Hindlimb muscle (tissue), 1 donor: ENCODE measurements at places on chromosomes 2 and 18.

DNA sequence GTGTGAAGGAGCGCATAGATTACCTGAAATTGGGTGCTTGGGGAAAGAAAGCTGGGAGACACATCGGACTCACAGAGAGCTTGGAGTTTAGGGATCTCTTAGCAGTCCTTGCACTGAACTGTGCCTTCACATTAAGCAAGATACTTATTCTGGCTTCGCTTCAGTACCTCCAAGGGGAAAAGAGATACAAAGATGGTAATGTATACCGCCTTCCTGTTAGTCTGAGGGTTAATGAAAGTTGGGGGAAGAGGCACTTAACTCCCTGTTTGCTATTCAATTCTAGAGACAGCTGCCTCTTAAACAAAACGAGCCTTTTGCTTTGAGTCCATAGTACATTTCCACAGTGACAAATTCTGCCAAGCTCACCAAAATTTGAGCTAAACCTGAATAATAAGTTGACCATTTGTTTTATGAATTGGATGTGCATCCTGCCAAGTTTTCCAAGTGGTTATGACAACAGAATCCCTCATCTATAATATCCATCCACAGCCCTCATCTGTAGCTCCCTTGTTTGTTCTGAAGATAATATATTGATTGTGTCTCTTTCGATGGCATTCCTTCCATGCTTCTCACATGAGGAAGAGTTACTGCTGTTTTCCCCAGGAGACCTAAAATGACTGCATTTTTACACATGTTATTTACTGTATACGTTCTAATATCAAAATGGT lies 287.1 kb upstream of the ATP5MC3 start:
- no peak for DNase-seq

- DNase-seq = no peak
Observed at GRCh38 chr18:23871410-23871809, 143.1 kb upstream of the TTC39C start.

DNA sequence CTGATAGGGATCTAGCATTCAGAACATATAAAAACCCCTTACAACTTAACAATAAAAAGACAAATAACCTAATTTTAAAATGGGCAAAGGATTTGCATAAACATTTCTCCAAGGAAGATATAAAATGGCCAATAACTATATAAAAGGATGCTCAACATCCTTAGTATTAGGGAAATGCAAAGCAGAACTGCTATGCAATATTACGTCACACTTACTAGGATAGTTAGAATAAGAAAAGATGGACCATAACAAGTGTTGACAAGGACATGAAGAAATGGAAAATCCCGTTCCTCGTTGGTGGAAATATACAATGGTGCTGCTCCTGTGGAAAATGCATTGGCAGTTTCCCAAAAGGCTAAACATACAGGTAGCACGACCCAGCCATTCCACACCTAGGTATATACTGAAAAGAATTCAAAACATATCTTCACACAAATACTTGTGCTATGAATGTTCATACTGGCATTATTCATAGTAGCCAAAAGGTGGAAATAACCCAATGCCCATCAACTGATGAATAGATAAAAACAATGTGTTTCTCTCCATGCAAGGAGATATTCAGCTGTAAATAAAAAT lies 48.2 kb upstream of the REV1 start:
- no peak for DNase-seq

DNA sequence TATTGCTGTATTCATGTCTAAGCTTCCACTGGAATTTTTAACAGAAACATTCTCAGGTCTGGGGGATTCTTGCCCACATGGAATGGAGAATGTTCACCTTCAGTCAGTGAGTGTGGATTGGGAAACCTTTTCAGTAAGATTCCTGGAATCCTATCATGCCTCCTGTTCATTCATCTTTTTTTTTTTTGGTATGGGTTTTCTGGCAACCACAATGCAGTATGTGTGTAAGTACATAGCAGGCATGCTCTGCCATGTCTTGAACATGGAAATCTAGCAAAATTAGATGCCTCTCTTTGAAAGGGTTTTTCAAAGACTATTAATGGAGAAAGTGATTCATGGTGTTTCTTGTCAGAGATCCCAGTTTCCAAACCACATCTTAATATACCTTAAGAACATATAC lies 176.5 kb downstream of the LTBP1 start:
- DNase-seq = no peak

- no peak for DNase-seq
Observed at GRCh38 chr2:116820986-116821385, 993.5 kb upstream of the DDX18 start.

DNA sequence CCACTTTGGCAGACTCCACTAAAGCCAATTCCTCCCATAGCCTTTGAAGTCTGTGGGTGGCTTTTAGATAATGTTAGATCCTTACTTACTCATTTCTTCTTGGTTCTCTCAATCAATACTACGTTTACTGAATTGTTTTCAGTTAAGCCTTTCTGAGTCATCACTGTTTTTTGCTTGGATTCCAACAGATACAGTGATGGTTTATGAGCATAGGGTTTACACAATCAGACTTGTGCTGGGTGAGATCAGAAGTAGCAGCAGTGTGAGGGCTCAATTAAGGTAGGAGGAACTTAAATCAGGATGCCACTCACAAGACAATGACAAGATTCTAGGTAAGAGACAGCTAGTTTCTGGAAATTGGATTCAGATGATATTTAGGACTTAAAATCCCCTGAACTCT lies 297.7 kb upstream of the DOK6 start:
- DNase-seq = no peak

DNA sequence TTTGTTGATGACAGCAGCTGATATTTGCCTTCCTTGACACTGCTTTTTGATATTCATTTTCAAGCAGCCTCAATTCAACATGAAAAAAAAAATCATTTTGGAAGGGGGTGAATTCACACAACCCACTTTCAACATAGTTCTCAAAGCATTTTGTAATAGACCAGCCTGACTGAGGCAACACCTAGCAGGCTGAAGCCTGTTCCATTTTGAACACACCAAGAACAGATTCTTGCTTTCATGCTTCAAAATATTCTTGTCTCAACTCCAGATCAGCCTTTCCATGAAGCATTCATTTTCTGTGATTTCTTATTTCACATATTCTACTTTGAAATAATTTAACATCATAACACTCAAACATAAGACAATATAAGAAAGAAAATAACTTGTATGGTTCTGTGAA lies 812.6 kb upstream of the POU3F3 start:
- DNase-seq = no peak

GRCh38 chr18:46915800-46916550 lies 1.3 kb downstream of the PIAS2 start:
- no peak for DNase-seq

DNA sequence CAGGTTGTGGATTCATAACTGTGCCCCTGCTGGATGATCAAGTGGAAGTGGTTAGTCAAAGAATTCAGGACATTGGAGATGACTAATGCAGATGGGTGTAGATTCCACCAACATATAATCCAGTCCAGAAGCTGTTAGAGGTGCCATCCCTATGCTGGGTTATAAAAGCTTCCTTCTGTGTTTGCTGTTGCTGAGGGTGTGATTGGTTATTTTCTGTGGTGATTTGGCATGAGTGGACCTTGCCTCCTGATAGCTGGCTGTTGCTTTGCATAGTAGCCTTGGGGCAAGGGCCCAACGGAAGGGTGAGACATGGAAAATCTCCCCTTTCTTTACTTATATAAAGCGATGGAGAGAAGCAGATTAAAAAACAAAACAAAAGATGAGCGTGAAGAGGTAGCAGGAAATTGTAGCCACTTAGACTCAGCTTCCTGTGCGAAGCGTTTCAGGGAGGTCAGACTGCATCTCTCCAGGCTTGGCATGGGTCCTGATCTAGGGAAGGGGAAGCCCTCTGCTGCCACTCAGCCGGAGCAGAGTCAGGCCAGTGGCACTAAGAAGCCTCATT lies 190.4 kb downstream of the FMNL2 start:
- no peak for DNase-seq

- no peak for DNase-seq
Observed at GRCh38 chr2:121907928-121908327, 152.5 kb downstream of the TSN start.

DNA sequence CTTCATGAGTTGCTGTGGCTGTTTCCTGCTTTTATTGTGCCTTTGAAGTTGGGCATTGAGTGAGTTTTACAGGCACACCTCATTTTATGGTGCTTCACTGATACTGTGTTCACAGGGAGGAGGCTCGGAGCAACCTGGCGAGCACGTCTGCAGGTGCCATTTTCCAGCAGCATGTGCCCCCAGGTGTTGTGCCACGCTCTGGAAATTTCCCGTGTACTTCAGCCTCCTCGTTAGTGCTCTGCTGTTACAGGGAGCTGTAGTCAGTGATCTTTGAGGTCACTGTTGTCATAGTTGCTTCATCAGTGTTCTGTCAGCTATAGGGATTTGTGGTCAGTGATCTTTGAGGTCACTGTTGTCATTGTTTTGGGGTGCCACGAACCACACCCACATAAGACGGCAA lies 20.1 kb downstream of the CTDP1 start:
- DNase-seq = no peak

DNA sequence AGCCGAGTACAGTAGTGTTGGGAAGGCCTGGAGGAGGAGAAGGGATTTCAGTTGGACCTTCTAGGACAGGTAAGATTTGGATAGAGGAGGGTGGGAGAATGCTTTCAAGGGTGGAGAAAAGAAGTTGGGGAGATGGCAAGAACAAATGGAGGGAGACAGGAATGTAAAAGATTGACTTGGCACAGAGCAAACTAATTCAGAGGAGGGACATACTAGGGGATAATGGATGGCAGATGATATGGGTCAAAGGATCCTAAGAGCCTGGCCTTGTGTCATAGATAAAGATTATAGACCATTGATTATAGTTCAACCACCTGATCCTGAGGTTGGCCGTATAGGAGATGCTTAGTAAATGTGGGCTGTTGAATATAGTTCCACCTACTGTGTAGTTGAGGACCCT lies 12.4 kb downstream of the WDR43 start:
- no peak for DNase-seq

- no peak for DNase-seq
Observed at GRCh38 chr2:84175340-84175739, 283.7 kb downstream of the SUCLG1 start.

DNA sequence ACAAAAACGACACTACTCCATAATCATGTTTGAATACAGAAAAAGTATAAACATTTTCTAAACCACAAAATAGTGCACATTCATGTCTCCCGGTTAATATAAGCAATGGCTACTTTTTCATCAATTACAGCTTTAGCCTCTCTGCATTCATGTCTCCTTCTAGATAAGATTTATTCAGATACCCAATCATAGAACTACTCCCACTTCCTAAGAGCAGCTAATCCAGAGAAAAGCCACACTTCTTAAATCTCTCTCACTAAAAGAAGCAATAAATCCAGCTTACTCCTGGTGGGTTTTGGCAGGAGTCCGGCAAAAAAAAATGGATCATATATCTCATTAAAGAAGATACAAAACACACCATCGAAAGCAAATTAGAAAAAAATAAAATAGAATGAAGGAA lies 20.1 kb downstream of the DSEL start:
- DNase-seq = no peak

DNA sequence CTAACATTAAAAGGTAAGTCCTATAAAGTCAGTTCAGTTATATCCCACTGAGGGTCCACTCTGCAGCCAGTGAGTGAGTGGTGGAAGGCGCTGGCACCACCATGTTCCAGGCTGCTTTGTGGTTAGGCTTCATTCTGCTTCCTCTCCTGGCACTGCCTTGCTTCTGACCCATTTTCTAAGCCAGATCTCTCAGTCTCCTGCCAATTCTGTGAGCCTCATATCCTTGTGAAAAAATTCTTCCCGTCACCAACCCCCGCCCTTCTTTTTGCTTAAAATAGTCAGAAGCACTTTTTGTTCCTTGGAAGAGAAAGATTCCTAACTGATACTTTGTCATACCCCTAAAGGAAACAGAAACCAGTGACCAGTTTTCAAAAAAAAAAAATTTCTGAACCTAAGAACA lies 139.8 kb upstream of the NCK2 start:
- no peak for DNase-seq

GRCh38 chr2:239960929-239961661 lies 64.0 kb downstream of the NDUFA10 start:
- DNase-seq = no peak

DNA sequence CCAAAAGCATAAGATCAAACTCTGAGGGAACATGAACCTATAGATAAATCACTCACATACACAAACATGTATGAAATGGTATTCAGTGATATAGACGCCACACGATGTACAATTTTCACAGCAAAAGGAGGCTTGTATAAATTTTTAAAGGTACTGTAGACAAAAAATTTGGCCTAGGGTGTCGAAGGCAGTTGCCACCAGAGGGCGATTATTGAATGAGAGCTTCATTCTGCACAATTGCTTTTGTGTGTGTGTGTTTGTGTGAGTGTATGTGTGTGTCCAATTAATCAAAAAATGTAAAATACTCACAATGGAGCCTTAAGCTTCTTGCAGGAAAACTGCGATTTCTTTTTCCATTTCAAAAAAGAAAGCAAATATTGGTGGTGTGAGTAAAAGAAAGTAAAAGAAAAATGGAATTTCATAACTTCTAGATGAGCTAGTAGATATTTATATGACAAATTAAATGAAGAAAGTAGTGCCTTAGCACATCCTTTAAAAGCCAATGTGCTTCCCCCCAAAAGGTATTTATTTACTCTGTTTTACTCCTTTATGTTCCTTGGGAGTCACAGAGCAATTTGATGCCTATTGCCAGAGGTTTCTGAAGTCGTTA lies 800.1 kb downstream of the SATB2 start:
- no peak for DNase-seq

GRCh38 chr18:10482363-10482984 lies 28.0 kb downstream of the APCDD1 start:
- no peak for DNase-seq

- DNase-seq = no peak
Observed at GRCh38 chr2:66030553-66030952, 404.4 kb upstream of the MEIS1 start.
